ENCODE measurements at places on chromosomes 5 and 9.

GRCh38 chr5:178309271-178310013 lies 76.8 kb upstream of the PHYKPL start:
- DNase-seq, result no peak

DNA sequence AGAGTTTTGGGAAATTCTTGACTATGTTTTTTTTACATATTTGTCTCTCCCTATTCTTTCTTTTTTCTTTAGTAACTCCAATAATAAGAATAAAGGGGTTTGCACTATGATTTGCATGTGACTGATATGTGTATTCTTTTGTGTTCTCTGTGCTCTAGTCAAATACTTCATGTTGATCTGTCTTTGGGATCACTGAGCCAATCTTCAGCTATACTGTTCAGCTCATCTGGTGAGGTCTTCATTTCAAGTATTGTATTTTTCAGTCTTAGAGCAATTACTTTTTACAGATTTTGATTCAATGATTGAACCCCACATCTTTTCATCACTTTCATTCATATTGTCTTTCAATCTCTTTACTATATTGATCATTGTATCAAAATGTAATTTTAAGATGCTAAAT lies 58.1 kb upstream of the TAF11L2 start:
- no peak for DNase-seq

GRCh38 chr5:38534156-38534453 lies 22.3 kb downstream of the LIFR start:
- no peak for DNase-seq

GRCh38 chr5:83900306-83900705 lies 179.7 kb upstream of the HAPLN1 start:
- DNase-seq, result peak; percentile 11

GRCh38 chr5:147735621-147736125 lies 46.9 kb downstream of the JAKMIP2 start:
- DNase-seq, result no peak

DNA sequence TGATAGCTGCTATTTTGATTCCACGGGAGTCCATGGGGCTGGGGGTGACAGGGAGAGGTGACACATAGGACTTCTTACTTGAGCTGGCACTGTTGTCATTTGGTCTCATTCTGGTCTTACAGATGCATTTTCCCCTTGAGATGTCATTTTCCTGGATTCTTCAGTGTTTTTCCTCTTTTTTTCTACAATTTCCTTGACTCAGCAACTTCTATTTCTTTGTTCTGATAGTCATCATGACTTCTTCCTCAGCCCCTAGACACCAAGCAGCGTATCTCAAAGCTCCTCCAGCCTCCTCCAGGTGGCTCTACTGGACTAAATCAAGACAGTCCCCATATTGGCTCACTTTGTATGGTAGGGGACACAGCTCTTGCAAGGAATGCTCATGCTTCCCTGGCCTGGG lies 16.5 kb downstream of the LVRN start:
- no peak for DNase-seq

GRCh38 chr9:127554966-127555839 lies 56.9 kb upstream of the STXBP1 start:
- DNase-seq, result no peak

GRCh38 chr5:65307088-65307487 lies 174.6 kb downstream of the ADAMTS6 start:
- no peak for DNase-seq

Measured in GM23338 (cell line).